ENCODE measurements at places on chromosomes 12 and 14.

GRCh38 chr14:26694521-26694920, 96.7 kb upstream of the NOVA1 start:
- no peak for DNase-seq

- no peak for DNase-seq
Observed at GRCh38 chr12:121009741-121010140, 6.5 kb downstream of the C12orf43 start.

DNA sequence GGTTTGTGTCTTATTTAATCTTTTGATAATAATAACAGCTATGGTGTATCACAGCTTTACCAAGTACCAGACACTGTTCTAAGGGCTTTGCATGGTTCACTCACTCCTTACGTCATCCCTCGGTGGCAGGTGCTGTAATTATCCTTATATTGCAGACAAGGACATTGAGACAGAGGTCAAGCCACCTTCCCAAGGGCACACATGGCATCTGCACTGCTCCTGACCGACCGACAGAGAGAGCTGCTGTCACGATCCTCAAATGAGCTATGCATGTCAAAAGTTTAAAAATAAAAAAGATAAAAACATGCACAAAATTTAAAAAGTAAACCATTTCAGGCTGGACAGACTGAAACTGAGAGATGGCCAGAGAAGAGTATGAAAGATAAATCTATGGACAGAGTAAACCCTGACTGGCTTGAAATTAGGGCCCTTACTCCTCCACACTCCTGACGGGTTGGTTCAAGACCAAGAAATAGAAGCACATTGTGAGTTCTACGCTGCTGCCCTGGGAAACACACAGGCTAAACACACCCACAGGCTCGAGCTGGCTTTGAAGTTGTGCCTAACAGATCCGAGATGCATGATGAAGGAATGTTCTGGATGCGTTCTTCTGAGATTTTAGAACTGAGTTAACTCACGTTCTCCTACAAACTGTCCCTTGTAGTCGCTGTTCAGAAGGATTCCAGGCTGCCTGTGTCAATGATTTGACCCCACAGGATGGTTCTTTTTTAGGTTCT, 268.7 kb downstream of the ZFP36L1 start:
- no peak for DNase-seq

GRCh38 chr12:72219937-72220336, 52.2 kb upstream of the TRHDE start:
- DNase-seq, result no peak

- no peak for DNase-seq
Observed at GRCh38 chr12:109156036-109156435, 39.6 kb downstream of the ACACB start.

DNA sequence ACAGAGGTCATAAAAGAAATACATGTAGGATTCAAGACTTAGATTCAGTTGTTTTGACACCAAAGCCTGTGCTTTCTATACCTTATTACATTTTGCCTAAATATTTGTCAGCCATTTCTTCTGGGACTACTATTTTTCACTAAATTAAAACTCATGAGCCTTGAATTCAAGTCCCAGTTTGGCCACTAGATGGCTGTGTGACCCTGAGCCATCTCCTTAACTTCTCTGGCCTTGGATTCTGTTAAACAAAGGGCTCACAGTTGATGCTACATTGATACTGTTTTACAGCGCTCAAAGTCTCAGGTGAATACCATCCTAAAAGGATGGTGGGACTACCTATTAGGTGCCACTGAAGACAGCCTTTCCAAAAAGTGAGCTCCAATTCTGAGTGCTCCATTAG, 39.6 kb upstream of the CCDC198 start:
- peak; percentile 27 for DNase-seq

GRCh38 chr12:49367381-49368239, at the start of gene SPATS2:
Gene SPATS2 (plus strand): TSS chr12:49367462. CDS start chr12:49461013, 93,551 bp downstream.
- no peak for DNase-seq

- DNase-seq, result no peak
Observed at GRCh38 chr14:85085981-85086380, 444.0 kb upstream of the FLRT2 start.

- DNase-seq, result peak; percentile 35
Observed at GRCh38 chr14:75711105-75711795, 50.2 kb downstream of the TTLL5 start.

- no peak for DNase-seq
Observed at GRCh38 chr14:72196237-72197015, 264.2 kb downstream of the RGS6 start.

- DNase-seq, result no peak
Observed at GRCh38 chr12:89649820-89650219, 58.8 kb downstream of the ATP2B1 start.

- DNase-seq, result no peak
Observed at GRCh38 chr12:114420944-114421335, 15.0 kb upstream of the TBX5 start.

- DNase-seq, result no peak
Observed at GRCh38 chr12:23611320-23611719, 338.1 kb downstream of the SOX5 start.

GRCh38 chr12:122785503-122785902, 11.1 kb downstream of the CCDC62 start:
- no peak for DNase-seq

- DNase-seq, result no peak
Observed at GRCh38 chr14:69708049-69708448, 58.9 kb upstream of the SRSF5 start.

- DNase-seq, result peak; percentile 74
Observed at GRCh38 chr12:12505544-12506495, 56.8 kb downstream of the DUSP16 start.

GRCh38 chr12:54759751-54760150, 94.6 kb upstream of the MUCL1 start:
- peak; percentile 29 for DNase-seq

DNA sequence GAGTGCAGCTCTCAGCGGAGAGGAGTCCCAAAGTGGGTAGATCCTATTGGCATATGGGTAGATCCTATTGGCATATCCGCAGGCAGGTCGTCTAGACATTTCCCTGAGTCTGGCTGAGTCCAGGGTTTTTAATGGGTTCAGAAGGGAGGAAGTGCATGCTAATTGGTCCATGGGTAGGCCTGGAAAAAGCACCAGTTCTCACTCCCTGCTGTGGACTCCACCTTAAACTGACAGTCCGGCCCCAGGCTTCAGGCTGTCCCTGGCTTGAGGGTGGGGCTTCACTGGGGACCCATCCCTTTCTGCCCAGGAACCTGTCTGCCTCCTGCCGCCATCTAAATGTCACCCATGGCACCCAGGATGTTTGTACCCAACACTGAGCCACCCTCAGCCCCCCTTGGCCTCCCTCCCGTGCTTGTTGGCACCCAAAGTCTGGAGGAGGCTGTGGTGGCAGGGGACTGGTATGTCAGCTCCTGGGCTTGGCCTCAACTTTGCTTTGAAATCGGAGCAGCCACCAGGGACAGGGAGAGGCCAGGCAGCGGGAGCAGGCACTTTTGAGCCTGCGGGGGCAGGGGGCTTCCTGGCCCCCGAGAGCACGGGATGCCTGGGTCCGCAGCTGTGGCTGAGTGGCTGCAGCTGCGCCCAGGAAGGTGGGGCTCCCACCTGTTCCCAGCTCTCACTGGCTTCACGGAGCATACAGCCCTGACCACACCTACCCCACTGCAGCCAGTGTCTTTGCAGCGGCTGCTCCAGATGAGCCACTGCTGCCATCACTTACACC, 29.6 kb upstream of the YAF2 start:
- no peak for DNase-seq

GRCh38 chr14:101187816-101188570, 284.5 kb upstream of the RTL1 start:
- DNase-seq, result no peak

Data from activated CD4-positive, alpha-beta T cell treated with anti-CD3 and anti-CD28 coated beads, Interleukin-2, amount 50 U/mL, for 16 hours (primary cell).